ENCODE measurements at places on chromosomes 3 and 15.

GRCh38 chr15:64596701-64597476 lies 136.5 kb downstream of the ZNF609 start:
- DNase-seq, result peak; percentile 67

GRCh38 chr15:95409211-95409610 lies 921.3 kb upstream of the NR2F2 start:
- no peak for DNase-seq

DNA sequence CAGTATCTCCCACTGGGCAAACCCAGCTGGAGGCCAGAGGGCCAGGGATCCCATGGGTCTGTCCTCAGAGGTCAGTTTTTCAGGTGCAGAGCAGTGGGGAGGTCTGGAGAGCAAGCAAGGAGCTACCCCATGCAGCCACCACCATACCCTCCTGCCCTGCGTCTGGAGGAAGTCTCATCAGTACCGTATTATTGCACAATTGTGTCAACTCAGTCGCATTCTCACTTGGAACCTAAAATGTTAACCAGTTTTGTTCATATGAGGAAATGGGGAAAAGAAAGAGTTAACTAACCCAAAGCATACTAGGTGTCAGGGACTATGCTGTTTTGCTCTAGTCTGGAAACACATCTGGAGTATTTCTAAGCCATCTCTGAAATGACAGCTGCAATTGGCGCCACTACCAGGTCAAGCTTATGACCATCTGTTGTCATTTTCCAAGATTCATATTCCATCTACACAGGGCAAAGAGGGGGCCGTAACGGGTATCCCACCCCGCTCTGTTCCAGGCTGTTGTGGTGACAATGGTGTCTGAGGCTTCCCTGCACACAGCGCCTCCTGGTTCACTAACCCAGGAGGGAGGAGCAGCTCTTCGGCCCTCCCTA lies 16.9 kb upstream of the APBA2 start:
- DNase-seq, result no peak

- no peak for DNase-seq
Measured at GRCh38 chr3:15347737-15348110, 15.3 kb upstream of the SH3BP5 start.

DNA sequence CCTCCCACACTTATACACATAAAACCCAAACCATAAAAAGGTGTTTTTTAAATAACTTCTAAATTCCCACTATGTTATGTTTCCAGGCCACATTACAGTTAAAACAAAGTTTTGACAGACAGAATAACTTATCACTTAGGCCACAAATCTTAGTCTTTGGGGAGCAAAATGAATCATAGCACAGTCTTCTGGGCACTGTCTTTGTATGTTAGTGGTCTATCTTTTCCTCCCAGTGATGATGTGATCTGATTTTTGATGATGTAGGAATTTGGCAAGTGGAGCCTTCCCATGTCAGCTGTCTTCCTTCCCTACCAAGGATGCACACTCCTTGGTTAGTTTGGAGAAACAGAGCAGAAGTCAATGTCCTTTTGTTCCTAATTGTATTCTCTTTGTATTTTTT lies 67.3 kb downstream of the THSD4 start:
- DNase-seq, result no peak

DNA sequence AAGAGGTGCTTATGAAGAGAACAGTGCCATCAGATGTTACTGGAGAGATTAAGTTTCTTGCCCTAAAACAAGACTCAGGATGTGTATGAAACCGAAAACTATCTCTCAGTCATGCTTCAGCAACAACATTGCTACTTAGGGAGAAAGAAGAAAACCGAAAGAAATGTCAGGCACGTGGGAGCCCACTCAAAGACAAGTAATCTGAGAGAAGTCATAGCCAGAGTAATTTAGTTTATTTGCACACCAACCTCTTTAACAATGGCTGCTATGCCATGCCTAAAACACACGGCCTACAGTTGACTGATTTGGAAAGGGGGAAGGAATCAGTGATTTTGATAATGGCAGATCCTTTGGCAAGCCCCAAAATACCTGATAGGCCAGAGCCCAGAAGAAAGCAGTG lies 162.9 kb downstream of the TIGIT start:
- DNase-seq, result no peak

DNA sequence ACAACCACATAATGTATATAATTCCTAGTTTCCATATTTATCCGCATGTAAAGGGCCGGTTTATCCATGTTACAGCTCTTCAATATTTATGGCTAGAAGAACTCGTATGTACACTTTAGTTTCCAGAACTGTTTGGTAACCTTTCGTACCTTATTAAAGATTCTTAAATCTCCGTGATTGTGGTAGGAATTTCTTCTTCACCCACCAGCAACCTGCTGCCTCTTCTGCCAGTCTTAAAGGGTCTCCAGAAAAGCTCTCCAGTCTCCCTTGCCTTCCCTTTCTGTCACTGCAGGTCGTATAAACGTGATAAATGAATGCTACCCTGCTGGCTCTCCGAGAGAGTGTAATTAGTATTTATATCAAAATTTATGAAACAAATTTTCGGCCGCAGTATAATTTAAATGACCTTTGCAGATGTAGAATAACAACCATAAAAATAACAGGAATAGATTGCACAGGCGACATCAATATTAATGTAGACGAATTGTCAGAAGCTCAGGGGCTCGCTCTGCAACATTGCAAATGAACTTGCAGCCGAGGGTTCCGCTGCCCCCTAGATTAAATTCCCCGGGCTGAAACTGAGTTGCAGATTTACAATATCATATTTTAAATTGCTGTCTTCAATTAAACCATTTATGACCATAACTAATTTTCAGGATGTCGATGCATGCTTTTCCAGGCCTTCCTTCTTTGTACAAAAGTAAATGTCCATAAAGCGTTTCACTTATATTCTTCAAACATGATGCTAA lies 5.4 kb downstream of the ZIC1 start:
- no peak for DNase-seq

Measured in NCI-H2227 treated with DMSO at 0.1 percent for 48 hours (cell line).